ENCODE measurements at places on chromosomes 3 and 15.

GRCh38 chr3:46989146-46989810, 9.8 kb downstream of the NBEAL2 start:
- DNase-seq, result no peak

- DNase-seq, result no peak
Observed at GRCh38 chr3:24434651-24435050, 60.0 kb downstream of the THRB start.

- no peak for DNase-seq
Observed at GRCh38 chr3:190261740-190262139, 60.5 kb downstream of the CLDN1 start.

DNA sequence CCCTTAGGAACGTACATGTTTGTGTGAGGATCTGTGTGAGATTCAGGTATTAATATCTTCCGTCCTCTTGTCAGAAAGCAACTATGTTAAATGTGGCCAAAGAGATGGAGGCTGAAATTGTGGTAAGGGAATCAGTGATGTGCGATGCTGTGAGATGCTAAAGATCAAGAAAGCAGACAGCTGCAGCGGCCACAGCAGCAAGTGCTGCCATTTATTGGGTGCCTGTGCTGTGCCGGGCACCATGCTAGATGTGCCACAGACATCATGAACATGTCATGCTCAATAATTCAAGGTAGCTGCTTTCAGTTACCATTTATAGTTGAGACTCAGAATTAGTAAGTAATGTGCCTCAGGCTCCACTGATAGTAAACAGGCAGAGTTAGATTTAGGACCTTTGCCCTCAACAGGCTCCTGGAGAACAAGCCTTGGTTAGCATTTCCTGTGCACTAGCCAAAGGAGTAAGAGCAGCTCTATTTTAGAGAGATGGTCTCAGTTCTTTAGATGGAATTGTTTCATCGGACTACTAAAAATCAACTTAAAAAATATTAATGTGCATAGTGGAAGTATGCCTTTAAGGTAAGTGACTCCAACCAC, 24.9 kb downstream of the LARS2 start:
- no peak for DNase-seq

DNA sequence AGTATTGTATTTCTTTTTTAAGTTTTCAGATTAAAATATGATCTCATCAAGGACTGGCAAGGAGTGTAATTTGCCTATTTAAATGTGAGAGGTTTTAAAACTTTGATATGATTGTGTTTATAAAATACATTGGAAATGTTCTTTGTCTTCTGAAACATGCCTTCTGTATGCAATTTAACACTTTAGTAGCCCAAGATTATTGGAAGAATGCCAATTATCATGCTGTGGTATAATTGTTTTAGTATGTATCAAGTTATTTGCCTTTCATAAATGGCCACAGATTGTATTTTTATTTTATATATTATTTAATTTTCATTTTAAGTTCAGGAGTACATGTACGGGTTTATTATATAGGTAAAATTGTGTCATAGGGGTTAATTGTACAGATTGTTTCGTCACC, 31.7 kb downstream of the ECT2 start:
- DNase-seq, result no peak

GRCh38 chr3:148998715-148999423, 7.5 kb downstream of the GYG1 start:
- DNase-seq, result no peak

DNA sequence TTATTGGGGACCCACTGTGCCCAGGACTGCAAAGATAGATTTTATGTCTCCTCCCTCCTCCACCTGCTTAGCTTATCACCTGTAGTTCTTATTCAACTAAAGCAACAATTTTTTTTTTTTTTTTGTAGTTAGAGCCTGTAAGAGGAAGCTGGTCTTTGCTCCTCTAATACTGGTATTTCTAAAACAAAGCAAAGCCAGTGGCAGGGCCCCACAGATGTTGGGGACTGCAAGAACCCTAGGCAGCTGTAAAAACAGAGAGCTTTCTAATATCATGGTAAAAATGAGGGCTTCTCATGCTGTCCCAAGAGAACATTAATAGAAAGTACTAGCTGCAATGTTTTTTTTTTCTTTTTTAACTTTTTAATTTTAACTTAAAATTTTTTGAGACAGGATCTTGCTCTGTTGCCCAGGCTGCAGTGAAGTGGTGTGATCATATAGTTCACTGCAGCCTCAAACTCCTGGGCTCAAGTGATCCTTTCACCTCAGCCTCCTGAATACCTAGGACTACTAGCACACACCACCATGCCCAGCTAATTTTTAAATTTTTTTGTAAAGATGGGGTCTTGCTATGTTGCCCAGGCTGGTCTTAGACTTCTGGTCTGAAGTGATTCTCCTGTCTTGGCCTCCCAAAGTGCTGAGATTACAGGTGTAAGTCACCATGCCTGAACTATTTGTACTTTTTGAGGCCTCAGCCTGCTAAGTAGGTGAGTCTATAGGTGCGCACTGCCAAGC, 27.1 kb downstream of the SPATA12 start:
- DNase-seq, result no peak

Measured in thyroid gland (tissue), 4 donors.